ENCODE measurements at places on chromosomes 12 and 14.

DNA sequence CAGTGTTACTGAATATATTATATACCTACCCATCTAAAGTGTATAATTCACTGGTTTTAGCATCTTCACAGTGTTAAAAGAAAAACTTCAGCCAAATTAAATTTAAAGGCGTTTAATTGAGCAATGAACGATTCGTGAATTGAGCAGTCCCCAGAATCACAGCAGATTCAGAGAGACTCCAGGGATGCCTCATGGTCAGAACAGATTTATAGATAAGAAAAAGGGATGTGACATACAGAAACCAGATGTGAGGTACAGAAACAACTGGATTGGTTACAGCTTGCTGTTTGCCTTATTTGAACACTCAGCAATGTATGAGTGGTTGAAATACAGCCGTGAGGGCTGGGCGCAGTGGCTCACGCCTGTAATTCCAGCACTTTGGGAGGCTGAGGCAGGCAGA is 84.6 kb downstream of the WNK1 start:
- no peak for DNase-seq

DNA sequence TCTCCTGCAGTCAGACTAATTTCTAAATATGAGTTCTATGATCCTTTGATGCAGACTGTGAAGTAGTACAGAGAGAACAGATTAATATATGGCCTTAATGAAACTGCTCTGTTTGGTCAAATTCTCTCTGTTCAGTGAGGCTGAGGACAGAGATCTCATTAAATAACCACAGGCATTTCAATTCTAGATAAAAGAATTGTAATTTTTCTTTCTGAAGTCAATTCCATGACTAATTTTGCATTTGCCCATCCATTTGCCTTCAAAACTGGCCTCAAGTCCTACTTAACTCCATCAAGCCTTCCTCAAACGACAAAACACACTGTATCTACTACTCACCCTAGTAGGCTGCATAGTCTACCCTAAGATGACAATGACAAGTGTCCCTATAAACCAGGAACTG is 67.1 kb downstream of the DUSP16 start:
- peak; percentile 6 for DNase-seq

GRCh38 chr14:92937051-92937937 is 14.3 kb downstream of the CHGA start:
- no peak for DNase-seq

DNA sequence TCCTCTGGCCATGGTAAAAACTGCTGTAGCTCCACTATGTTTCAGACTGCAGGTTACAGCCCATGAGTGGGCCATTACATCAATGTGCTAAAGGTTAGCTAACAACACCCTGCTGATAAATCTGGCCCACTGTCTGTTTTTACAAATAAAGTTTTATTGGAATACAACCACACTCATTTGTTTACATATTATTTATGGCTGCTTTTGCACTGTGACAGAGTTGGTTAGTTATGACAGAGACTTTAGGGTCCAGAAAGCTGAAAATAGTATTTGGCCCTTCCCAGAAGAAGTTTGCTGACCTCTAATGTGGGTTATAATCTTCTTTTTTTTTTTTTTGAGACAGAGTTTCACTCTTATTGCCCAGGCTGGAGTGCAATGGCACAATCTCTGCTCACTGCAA is 134.2 kb upstream of the PWP1 start:
- DNase-seq, result no peak

GRCh38 chr12:16036073-16036472 is 124.9 kb downstream of the DERA start:
- DNase-seq, result no peak

DNA sequence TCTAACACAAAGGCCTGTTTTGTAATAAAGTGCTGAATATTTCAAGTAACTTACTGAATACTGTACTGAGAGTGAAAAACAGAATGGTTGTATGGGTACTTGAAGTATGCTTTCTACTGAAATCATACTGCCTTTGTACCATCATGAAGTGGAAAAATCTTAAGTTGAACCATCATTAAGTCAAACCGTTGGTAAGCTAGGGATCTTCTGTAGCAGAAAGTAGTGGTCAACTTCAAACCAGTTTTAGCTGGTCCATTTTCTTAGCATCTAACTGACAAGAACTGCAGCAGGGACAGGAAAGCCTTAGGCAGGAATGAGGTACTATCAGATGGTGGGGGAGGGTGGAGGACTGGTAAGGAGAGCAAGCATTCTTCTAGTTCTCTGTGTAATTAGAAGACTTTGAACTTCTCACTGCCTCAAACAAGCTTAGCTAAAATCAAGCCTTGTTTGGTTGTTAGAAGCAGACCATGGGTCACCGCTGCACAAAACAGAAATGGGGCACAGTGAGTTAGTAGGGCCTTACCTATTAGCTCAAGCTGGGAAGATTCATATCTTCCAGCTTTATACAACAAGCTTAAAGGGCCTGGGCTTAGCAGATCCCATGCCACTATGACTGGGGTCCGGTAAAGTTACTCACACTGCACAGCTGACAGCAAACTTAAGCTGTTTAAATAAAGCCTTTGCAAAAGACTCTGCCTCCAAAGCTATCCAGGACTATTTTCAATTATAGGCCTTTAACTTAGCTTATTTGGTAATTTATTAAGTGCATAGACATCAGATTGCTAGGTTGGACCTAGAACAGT is 73.8 kb downstream of the ACADS start:
- DNase-seq, result no peak

DNA sequence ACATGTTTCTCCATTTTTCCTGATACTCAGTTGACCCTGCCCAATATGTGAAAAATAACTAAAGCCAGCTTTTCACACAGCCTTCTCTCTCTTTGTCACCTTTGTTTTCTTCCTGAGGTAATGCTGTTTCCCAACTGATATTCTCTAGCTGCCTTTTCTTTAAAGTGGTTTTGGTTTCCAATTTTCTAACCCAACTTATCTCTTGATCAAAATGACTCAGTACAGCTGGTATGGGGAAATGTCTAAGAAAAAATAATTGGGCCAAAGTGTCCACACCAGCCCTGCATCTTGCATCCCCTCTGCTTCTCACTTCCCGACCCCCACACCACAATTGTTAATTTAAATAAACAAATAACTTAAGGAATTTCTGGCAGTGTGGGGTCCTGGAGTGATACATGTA is 193.8 kb downstream of the SYT1 start:
- DNase-seq, result peak; percentile 71

DNA sequence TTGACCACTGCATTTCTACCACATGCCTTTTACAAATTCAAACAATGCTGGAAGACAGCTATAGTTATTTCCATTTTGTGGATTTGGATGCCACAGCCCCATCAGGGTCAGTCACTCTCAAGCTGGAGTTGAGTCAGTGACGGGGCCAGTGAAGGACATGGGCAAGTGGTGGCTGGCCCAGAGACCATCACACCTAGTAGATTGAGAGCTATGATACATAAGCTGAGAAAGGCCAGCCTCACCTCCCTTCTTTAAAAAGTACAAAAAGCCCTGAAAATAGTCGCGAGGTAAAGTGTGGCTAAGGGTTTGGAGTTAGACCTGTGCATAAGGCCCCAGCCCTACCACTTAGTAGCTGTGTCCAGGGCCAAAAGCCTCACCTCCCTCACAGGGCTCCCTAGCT is 4.1 kb downstream of the KCTD10 start:
- no peak for DNase-seq

GRCh38 chr14:36019126-36019525 is 157.4 kb downstream of the PTCSC3 start:
- no peak for DNase-seq

- DNase-seq, result peak; percentile 57
Observed at GRCh38 chr12:33825442-33825841, 196.9 kb upstream of the ALG10 start.

DNA sequence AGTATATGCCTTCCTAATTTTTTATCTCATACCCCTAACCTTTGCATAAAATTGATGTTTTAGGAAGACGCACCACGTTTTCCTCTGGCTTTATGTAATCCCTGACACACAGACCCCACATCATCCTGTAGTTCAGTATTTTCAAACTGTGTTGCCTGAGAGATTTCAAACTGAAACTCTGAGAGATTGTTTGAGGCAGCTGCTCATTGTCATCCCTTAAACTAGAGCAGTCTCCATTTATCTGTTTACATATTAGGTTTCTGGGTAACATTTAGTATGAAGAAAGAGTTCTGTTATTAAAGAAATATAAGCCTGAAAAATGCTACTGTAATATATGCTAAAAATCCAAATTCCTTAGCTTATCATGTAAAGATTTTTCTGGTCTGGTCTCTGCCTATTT is 24.3 kb downstream of the MNAT1 start:
- DNase-seq, result no peak

- no peak for DNase-seq
Observed at GRCh38 chr14:58294201-58294600, 4.2 kb upstream of the ARID4A start.

- no peak for DNase-seq
Observed at GRCh38 chr12:32922546-32923297, 26.1 kb upstream of the PKP2 start.

- DNase-seq, result no peak
Observed at GRCh38 chr14:92786427-92786756, 7.7 kb upstream of the GOLGA5 start.

DNA sequence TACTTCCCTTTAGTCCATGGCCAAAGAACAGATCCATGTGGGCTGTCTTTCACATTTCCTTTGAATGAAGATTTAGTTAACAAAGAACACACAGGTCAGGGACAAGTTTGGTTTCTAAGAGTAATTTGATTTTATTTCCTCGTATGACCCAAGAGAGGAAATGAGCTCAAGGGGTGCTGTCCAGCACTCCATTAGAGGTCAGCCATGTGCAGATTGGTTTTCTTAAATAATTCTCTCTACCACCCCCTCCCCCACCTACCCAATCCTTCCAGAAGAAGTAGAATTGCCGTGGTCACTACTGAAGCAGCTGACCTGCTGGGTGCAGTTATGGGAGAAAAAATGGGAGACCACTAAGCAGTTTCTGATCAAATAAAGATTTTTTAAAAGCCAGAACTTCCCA is 13.9 kb upstream of the OAS1 start:
- DNase-seq, result no peak

- DNase-seq, result no peak
Observed at GRCh38 chr12:58583940-58584339, 336.4 kb downstream of the LRIG3 start.

- no peak for DNase-seq
Observed at GRCh38 chr12:28570811-28571210, 380.6 kb downstream of the CCDC91 start.

DNA sequence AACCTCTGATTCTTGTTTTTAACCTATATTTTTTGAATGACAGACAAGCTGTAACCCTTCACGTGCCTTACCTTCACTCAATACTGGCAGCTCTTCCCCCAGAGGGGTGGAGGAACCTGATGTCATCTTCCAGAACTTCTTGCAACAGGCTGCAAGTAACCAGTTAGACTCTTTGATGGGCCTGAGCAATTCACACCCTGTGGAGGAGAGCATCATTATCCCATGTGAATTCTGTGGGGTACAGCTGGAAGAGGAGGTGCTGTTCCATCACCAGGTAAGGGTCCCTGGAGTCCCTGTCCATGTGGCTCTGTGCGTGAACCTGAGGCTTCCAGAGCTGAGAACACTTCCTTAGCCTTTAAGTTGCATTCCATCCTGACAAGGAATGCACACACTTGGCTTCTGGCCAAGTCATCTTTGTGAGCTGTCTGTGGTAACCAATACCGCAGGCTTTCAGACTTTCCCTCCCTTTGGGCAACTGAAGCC is 22.7 kb downstream of the TRAFD1 start:
- peak; percentile 76 for DNase-seq

GRCh38 chr12:101939306-101939705 is 61.9 kb downstream of the DRAM1 start:
- DNase-seq, result no peak

DNA sequence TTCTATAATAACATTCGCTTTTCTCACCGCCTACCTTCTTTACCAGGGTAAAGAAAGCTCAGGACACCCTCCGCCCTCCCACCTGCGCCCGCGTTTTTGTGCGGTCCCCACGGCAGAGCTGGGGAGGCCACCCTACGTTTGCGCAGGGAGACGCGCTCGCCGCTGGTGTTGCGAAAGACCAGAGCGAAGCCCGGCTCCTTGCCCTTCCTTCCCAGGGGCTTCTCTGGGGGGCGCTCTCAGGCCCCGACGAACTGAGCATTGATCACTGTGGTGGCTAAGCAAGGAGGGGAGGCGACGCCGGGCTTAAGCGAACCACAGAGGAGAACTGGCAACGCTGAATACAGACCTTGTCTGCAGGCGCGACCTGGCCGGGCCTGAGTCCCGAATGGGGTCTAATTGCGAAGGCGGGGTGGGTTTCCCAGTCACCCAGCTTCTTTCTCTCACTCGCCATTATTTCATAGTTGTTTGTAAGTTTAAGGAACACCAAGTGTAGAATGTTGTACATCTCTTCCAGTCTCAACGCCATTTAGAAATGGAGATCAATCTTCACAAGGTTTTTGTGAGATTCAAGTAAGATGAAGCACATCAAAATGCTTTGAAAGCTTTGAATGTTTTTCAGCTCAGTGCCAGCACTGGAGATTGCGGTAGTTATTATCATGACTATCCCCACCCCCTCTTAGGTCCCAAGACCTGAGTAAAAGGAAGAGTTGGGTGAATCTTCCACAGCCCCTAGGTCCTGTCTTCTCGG is 1.7 kb upstream of the NKX2-1 start:
- DNase-seq, result no peak

- peak; percentile 32 for DNase-seq
Observed at GRCh38 chr12:108495054-108495453, 20.0 kb upstream of the FICD start.

GRCh38 chr12:25997201-25997963 is 38.9 kb downstream of the RASSF8 start:
- DNase-seq, result peak; percentile 96

GRCh38 chr12:34403706-34404376 is 381.5 kb downstream of the ALG10 start:
- no peak for DNase-seq

DNA sequence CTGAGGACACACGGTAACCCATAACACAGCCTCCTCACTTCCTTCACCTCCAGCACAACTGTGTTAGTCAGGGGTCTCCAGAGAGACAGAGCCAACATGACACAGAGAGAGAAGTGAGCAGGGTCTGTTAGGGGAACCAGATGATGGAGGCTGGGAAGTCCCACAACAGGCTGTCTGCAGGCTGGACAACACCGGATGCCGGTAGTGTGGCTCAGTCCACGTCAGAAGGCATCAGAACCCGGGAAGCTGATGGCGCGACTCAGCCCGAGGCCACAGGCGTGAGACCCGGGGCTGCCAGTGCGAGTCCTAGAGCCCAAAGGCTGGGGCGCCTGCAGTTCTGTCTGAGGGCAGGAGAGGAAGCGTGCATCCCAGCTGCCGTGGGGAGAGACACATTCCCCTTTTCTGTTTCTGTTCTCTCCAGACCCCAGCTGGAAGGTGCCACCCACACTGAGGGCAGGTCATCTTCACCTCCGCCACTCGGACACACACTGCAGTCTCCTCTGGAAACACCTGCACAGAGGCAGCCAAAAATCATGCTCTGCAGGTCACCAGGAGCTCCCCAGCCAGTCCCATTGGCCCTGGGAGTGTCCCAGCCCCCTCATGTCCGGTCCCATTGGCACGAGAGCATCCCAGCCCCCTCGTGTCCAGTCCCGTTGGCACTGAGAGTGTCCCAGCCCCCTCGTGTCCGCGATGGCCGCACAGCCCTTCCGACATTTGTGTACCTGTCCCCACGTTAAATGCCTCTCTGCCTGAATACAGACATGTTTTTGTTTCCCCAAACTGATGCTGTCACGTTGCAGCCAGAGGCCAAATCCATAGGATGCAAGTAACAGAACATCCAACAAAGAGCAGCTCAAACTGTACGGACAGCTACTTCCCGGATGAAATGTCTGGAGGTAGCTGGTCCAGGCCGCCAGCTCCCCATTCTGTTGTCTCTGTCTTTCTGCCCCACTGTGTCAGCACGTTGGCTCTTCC is 7.9 kb upstream of the FBRSL1 start:
- DNase-seq, result no peak

- no peak for DNase-seq
Observed at GRCh38 chr12:121518656-121519055, 62.2 kb downstream of the KDM2B start.

- DNase-seq, result no peak
Observed at GRCh38 chr12:131105351-131105735, 151.6 kb downstream of the ADGRD1 start.
